Transverse colon (tissue), 4 donors: ENCODE measurements at places on chromosomes 12 and 14. TPM values are rescaled to one million over a fixed set of nuclear protein-coding genes. Genes with fewer than 3 reads are reported as not detected.

Gene AICDA
- total RNA-seq, result not detected

Gene GZMH
- 4.0 TPM for total RNA-seq

Gene VPS33A
- 17.5 TPM for total RNA-seq

Gene METTL17
- total RNA-seq, result 74.8 TPM

Gene SLCO1C1
- 5.2 TPM for total RNA-seq
